T1000 (cell line): ENCODE measurements at places on chromosomes 13 and 19.

DNA sequence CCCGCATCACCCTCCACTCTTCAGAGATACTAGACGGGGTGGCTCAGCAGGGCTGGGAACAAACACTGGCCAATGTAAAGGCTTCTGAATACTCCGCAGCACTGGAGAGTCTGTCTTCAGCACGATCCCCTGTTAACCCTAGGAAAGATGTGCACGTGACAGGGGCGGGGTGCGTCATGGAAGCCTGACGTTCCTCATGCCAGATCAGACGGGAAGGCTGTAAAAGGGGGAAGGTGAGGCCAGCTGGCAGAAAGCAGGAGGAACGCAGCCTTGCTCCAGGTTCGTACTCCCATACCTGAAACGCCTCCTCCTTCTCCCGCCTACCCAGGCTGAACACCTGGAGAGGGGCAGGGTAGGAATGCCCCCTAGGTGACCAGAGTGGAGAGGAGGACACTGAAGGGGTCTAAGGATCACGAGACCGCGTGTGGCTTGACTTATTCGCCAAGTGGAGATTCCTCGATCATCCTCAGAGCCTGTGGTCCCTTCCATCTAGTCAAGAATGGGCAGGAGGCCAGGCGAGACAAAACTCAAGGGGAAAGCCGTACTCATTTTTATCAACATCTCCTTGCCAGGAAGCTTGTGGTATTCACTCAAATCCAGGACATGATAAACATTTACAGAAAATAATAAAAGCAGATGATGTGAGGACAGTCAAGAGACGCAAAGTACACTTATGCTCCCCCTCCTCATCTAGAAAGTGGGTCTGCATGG is 18.2 kb upstream of the FFAR2 start:
- DNase-seq, result no peak

- DNase-seq, result no peak
Observed at GRCh38 chr13:79771493-79771892, 290.5 kb downstream of the NDFIP2 start.

DNA sequence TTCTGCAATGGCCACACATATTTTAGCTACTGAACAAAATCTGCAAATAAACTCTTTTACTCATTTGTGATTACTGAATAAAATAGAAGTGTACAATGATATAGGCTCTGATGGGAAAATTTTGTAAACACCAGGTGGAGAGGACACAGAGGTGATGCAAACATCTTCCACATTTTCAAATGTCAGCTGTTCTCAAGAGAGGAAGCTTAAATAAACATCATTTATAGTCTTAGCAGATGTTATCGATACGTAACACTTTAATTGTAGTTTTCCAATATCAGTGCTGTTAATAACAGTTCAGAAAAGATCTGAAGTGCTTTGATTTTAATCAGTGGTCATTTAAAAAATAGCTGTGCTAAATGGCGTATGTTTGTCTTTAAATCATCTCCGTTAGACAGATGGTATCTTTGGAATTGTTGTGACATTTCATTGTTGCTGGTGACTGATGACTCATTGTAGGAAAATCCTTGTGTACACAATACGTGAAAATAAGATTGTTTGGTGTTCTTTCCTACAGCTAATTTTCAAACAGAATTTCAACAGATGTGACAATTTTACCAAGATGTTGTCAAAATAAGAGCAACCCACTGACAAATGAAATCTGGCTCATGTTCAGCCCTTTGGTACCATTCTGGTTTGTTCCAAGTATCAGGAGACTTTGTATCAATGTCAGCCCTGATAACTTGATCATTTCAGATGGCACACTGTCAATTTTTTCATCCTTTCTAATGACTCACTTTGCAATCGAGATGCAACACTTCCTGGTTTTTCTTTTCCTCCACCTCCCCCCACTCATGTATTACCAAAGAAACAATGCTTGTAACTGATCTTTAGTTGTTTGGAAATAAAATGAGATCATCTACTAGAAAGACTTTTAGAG is 516.0 kb downstream of the DCT start:
- DNase-seq, result no peak

- no peak for DNase-seq
Observed at GRCh38 chr13:110799246-110800236, 86.0 kb downstream of the ING1 start.

GRCh38 chr13:89470901-89471300 is 1799.7 kb downstream of the SLITRK5 start:
- DNase-seq, result no peak

DNA sequence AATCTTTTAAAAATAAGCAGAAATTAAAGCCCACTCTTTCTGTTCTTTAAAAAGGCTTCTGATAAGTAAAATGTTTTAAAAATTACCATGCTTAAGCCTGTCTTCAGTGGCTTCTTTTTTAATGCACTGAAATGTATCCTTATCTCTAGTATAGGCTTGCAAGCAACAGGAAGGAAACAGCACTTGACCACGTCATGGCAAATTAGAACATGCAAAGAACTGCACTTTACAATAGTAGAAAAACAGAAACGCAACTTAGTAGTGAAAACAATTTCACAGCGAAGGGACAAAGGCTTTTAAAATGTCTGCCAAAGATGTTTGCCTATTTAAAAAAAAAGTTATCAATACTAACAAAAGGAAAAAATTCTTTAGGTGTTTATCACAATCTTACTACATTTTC is 36.3 kb downstream of the ELF1 start:
- DNase-seq, result no peak

- no peak for DNase-seq
Observed at GRCh38 chr19:35973487-35973886, 21.5 kb upstream of the SDHAF1 start.

GRCh38 chr19:14349426-14349825 is 31.8 kb upstream of the ADGRE5 start:
- no peak for DNase-seq

DNA sequence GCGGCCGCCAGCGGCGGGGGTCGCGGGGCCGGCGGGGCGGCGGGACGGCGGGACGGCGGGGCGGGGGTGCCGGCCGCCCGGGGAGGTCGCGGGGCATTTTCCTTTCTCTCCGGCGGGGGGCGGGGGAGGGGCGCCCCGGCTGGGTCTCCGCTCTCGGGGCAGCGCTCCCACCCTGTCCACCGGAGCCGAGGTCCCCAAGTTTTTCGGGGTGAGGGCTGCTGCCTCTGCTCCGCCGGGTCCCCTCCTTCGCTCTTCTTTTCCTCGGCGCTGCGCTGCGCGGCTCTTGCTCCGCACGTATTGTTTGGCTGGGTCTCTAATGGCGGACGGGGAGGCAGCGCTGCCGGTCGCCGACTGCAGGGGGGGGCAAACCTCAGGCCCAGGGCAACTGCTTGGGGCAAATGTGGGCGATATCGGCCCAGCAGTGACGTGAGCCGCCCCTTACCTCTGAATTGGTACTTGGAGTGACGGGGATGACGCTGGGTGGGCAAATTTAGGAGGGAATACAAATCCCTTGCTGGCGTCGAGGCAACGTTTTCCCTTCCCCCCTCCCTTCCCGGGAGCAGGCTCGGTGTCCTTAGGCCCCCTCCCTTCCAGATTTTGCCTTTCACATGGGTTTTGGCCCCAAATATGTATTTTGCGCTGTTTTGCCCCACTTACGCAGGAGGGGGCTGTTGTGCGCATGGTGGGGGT is 759 bp downstream of the ZMYM2 start:
- DNase-seq, result peak; percentile 26
